ENCODE measurements at places on chromosomes 4 and X. TPM values are rescaled to one million over a fixed set of nuclear protein-coding genes. Genes with fewer than 3 reads are reported as not detected.

DNA sequence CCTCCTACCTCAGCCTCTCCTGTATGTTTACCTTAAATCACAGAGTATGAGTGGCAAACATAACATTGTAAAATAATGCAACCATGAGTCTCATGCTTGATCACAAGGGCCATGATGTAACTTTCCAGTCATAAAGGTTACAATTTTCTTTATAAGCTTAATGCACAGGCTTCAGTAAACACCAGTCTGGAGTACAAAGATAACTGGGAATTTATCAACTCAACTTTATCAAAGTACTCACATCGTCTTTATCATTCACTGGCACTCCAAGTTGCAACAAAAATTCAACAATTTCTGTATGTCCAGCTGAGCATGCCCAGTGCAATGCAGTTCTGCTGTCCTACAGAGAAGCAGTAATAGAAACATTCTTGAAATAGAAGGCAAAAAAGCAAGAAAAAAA lies 2.8 kb downstream of the PSMD10 start:
- no peak for DNase-seq

- no peak for DNase-seq
Measured at GRCh38 chrX:130186651-130187050, 14.9 kb downstream of the RAB33A start.

DNA sequence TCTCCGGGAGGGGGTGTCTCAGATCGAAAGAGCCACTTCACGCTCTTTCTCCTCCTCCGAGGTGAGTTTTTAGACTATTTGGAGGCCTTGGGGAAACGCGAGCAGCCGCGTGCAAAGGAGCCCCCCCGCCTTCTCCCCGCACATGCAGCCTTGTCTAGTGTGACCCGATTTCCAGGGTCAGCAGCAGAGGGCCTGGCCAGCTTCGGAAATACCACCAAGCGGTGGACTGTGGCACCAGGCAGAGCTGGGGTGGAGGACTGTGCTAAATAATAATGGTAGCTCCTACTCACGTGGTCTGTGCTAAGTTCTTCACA lies 79.3 kb upstream of the BCOR start:
- no peak for DNase-seq

DNA sequence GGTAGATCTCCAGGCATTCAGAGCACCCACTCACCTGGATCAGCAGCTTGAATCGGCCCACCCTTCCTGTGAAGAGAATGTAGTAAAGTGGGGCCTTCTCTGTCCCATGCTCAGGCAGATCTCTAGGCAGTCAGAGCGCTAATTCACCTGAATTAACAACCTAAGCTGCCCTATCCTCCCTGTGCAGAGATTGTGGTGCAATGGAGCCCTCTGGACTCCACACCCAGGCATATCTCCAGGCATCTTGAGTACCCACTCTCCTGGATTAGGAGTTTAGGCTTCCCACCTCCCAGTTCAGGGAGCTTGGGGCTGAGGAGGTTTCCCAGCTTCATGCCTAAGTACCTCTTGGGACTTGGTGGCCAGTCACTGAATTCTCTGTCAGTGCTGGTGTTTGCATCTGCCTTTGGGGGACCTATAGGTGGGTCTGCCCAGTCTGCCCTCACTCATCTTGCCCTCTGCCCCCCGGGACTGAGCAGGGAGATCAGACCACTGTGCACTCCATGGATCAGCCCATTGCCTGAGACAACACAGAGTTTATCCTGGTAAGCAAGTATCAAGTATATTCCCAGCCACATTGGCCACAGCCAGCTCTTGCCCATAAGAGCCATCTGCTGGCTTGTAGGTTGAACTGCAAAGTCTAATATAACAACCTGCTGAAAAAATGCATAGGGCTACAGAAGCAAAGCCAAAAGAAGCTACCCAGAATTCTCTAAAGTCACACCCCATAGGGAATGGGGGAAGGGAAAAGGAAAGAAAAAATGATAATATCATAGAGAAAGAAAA lies 372.9 kb downstream of the KLHL13 start:
- DNase-seq = no peak

GRCh38 chr4:68250151-68250930 lies 4.8 kb upstream of the TMPRSS11B start:
- DNase-seq = no peak

- no peak for DNase-seq
Measured at GRCh38 chr4:69731241-69731640, 29.2 kb downstream of the SULT1B1 start.

The MND1 gene
- total RNA-seq = 36.1 TPM

The LIMCH1 gene
- total RNA-seq = 15.1 TPM

The TRPC3 gene
- total RNA-seq = 0.82 TPM

Data from neural crest cell (in vitro differentiated cells).